ENCODE measurements at places on chromosomes 4 and X. TPM values are rescaled to one million over a fixed set of nuclear protein-coding genes. Genes with fewer than 3 reads are reported as not detected.

- no peak for DNase-seq
These were observed 5.3 kb downstream of the GAGE10 start for GRCh38 chrX:49308604-49309269.

DNA sequence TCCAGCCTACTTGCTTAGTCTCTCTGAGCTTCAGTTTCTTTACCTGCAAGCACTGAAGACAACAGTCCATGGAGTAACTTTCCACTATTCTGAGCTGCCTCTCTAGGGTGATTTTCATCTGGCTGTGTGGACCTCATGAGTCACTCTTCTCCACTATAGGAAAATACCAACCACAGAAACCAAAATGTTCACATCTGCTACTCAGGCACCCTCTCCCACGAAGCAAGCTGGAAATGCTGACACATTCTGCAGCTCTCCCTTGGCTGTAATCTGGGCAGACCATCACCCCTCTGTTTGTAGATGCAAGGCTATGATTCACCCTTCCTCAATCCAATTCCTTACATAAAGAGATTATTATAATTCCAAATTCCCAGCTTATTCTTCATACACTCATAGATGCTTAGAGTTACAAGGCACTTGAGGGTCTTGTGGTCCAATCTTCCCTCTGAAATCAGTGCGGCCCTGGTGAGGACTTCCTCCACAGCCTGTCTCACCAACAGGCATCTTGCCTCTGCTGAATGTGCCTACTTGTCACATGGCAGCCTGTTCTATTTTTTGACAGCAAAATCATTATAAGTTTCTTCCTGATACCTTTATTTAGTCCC, 97.0 kb upstream of the LNX1 start:
- DNase-seq = peak; percentile 97

DNA sequence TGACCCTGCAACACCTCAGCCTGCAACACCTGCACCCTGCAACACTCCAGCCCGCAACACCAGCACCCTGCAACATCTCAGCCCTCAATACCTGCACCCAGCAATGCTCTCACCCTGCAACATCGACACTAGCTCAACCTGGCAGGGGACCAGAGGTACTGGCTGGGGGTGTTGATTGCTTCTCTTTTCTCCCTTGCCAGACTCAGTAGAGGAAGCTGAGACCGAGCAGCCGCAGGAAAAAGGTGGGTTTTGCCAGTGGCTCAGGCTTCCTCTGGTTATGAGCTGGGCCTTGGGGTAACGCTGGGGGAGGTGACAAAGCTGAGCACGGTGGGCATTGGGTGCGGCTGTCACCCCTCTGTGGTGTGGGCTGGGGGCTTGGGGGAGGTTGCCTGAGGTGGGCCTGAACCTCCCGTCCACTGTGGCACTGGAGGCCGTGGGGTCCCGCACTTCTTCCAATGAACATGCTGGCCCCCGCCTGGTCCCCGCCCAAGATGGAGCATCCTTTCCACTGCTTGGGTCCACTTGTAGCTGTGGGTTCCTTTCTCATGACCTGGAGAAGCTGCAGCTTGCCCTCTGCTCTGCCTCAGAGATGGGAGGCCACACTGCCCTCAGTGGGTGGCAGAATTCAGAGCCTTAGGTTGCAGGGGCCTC, 26.0 kb downstream of the SH3TC1 start:
- no peak for DNase-seq

DNA sequence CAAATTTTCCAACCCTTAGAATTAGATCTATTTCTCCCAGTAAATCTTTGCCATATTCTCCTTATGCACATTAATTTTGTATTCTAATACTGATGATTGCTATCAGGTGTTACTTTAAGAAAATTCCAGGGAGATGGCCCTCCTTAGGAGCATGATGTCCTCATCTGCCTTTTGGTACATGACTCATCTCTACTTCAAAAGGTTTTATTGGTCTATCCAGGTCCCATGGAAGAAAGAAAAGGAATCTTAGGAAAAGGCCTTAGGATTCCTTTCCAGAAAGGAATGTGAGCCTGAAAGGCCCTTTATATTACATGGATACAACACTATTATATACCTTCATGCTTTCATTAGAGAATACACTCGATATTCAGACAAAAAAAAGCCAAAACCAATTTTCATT, 968.2 kb downstream of the STIM2 start:
- DNase-seq = no peak

DNA sequence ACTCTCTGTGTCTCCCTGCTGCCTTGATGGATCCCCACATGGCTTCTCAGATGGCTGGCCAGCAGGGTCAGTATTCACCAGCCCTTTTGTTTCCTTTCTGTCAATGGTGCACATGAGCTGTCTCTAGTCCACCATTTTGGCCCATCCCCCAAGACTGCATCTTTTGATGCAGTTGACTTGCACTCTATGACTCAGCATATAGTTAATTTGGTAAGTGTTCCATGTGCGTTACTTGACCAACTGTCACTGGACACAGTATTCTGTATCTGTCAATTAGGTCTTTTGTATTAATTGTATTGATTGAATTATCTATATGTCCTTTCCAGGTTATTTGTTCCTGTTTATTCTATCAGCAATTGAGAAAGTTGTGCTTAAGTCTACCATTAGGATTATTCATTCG, 29.2 kb downstream of the PRDM5 start:
- no peak for DNase-seq

DNA sequence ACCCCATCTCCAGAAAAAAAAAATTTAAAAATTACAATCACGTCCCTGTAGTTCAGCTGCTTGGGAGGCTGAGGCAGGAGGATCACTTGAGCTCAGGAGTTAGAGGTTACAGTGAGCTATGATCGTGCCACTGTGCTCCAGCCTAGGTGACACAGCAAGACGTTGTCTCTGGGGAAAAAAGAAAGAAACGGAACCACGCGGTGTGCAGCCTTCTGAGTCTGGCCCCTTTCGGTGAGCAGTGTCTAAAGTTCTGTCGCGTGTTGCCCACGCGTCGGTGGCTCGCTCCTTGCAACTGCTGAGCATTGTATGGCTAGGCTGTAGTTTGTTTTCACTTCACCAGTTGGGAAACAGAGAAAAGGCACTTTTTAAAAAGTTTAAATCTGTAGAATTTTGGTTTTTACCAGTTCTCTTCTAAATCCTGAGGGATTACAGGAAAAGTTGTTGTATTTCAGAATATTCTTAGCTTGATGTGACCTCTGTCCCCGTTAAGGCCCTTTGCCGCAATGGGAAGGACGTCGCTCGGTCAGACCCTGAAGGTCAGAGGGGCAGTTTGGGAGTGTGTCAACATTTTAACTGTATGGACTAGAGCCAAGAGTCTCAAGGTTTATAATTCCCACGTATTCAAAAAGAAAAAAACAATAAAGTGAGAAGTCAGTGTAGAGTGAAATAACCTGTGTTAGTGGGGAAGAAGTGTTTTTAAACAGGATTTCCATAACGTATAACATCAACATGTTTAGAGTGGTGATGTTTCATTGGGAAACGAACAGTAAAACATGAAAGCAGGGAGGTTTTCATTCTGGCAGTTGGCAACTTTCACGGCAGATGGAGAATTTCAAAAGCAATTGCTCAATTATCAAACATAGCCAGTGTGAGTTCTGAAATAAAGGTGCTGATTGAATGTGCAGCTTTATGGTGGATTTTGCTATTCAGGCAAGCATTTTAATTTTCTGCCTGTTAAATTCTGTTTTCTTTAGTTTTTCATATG, 45.8 kb upstream of the MSANTD1 start:
- no peak for DNase-seq

Gene UGT2B15
- 0.10 TPM for total RNA-seq

Gene SULT1E1
- total RNA-seq = 0.30 TPM
